ENCODE measurements at places on chromosomes 1 and 21. TPM values are rescaled to one million over a fixed set of nuclear protein-coding genes. Genes with fewer than 3 reads are reported as not detected.

Gene HHAT
- 15.1 TPM for total RNA-seq

- peak; percentile 72 for DNase-seq
These were observed 4.4 kb upstream of the PHC2 start for GRCh38 chr1:33435096-33435820.

DNA sequence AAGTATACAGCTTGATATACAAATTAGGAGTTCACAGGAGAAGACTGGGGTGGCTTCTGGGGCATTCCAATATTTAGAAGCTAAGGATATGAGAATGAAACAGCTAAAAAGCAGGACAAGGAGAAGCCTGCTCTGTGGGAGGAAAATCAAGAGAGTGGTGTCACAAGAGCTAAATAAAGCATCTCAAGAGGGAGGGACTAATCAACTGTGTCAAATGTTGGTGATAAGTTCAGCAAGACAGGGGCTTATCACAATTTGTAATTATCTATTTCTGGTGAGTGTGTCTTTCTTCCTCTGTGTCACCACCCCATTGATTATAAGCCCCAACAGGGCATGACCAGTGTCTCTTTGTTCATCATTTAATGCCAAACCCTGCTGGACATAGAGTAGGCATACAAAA is 295.8 kb upstream of the DUSP10 start:
- no peak for DNase-seq

- DNase-seq = no peak
These were observed 104.6 kb upstream of the SPATA6 start for GRCh38 chr1:48576565-48576964.
